EL (cell line): ENCODE measurements at places on chromosomes 5 and 9.

DNA sequence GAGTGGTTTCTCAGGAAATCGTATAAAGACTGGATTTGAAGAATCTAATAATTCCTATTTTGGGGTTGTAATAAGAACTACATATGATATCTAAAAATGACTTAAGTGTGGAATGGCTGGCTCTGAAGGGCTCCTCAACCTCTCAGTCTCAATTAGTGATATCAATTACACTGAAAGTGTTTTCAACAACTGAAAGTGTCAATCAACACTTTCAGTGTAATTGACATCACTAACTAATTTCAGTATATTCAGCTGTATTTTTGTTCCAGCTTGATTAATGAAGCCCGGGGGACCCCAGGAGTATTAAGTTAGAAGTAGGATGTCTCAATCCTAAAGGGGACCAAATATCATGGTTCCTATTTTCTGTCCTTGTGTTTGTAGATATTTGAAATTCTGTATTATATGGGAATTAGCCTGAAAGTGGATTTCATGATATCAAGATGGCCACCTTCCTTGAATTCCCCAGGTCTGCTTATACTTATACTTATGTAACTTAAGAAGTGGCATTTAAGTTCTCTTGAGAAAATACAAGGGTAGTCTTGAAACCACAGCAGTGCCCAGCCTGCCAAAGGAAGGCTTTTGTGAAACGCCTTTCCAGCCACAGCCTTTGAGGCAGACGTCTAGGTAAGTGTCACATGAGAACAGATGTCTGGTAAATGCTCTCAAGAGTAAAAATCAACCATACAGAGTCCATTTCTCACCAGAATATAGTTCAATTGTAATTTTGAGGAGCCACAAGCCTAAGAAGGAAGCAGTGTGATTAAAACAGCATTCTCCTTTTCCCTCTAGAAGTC is 4.6 kb downstream of the BASP1 start:
- no peak for DNase-seq

DNA sequence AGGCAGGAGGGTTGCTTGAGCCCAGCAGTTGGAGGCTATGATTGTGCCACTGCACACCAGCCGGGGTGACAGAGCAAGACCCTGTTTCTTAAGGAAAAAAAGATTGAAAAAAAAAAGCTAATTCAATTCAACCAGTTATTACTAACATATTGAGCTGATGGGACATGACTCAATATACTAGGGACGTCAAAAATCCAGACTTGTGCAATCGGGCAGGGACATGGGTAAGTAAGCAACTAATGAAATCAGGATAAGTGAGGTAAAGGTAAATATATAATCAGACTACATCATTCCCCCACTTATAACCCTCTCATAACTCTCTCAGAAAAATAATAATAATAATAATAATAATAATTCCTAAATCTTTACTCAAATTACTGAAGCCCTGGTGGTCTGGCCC is 975 bp upstream of the HAVCR1 start:
- DNase-seq = no peak

DNA sequence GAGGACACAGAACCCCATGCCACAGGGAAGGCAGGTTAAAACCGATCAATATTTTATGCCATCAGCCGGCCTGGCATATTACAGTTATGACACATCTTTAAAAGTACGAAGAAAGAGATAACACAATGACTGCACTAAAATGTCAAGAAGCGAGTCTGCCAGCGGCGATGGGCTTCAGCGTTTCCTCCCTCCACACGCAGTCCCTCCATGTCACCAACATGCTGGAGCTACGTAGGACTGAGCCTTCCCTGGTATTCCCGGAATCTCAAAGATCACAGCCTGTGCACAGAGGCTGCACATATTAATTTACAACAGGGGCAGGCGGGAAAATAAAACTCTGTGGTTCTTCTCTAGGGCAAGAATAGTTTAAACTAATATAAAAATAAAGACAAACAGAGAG is 257.7 kb downstream of the IRX1 start:
- DNase-seq = no peak

- peak; percentile 59 for DNase-seq
Measured at GRCh38 chr5:96114736-96115135, 153.1 kb upstream of the ELL2 start.

GRCh38 chr5:10724781-10725507 is 36.1 kb downstream of the DAP start:
- peak; percentile 90 for DNase-seq

DNA sequence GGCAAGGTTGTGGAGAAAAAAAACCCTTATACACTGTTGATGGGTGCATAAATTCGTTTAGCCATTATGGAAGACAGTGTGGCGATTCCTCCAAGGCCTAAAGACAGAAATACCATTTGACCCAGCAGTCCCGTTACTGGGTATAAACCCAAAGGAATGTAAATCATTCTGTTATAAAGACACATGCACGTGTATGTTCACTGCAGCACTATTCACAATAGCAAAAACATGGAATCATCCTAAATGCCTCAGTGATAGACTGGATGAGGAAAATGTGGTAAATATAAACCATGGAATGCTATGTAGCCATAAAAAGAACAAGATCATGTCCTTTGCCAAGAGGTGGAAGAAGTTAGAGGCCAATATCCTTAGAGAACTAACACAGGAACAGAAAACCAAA is 119.9 kb upstream of the PRR16 start:
- no peak for DNase-seq

DNA sequence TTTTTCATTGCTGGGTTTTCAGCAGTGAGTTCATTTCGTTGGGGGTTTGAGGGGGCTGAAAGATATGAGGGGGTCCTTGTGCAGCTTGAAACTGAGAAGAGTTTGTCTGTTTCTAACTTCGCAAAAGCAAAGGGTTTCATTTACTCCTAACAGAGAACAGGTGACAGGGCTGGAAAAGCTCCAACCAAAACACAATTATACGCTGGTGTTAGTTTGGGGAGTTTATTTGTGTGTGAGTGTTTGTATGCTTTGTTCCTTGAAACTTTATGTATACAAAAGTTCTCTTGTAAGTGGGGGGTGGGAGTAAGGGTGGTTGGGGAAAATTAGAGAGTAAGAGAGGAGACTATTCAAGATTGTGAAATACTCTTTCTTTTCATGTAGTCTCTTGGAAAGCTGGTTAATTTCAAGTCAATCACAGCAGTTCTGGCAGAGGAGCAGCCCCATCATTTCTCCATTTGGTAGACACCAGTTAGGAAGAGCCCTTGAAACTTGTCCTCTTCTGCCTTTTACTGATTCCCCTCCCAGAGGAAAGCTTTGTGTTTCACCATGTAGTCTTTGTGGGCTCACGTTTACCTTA is 881 bp downstream of the TNFAIP8 start:
- DNase-seq = peak; percentile 13

DNA sequence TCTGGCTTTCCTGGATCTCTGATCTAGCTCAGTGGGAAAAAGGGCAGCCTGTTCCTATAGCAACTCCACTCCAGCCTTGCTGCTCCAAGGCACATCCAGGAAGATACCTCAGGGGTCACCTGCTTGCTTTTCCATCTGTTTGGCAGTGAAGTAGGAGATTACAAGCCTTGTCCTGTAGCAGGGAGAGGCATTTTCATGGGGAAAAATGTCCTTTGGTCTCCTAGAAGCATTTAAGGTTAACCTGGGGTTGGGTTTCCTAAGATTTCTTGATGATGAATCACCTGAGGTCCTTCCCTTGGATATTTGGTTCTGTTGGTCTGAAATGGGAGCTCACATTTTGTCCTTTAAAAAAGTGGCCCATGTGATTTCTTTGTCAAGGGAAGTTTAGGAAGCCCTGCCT is 1.5 kb upstream of the TMEM174 start:
- DNase-seq = no peak

- peak; percentile 38 for DNase-seq
Measured at GRCh38 chr9:18710065-18710464, 236.1 kb downstream of the ADAMTSL1 start.

- DNase-seq = no peak
Measured at GRCh38 chr5:139361835-139362429, 20.3 kb downstream of the PAIP2 start.

DNA sequence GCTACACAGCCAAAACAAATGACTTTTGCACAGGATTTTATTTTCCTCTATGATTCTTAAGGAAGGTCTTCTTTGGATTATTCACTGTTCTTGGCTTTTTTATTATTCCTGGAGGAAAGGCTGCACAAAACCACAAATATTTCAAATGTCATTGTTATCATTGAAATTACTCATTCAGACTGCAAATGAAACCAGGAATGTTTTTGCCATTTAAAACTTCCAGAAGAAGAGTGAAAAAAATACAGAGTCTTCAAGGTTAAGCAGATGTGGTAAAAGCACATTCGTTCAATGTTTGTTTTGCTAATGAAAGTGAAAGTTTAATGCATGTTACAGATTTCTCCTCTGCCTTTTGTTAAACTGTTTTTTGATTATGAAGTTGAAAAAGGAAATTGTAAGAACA is 238.2 kb downstream of the TLE4 start:
- DNase-seq = peak; percentile 87

GRCh38 chr5:29089591-29090130 is 2051.3 kb upstream of the CDH9 start:
- DNase-seq = no peak

DNA sequence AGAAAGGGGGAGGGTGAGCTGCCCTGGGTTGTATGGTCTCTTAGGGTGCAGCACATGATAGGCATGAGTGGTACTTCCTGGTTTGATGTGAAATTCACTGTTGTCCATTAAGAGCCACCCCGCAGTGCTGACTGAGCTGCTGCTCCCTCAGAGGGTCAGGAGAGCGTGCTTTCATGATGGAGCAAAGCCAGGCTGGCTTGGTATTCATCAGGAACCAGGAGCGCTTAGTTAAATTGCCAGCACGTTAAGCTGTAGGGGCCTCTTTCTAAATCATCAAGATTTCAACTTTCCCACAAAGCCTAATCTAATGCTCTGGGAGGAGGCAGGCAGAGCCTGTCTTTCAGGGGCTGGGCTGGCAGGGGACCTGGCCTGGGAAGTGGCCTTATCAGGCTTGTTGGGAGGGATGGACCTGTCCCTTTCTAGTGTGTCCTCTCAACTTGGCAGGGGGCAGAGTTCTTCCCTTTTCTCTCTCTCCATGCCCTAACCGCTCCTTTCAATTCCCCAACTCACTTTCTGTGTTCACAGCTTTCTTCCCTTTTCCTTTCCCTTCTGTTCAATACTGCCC is 7.9 kb downstream of the CYSTM1 start:
- DNase-seq = peak; percentile 20

DNA sequence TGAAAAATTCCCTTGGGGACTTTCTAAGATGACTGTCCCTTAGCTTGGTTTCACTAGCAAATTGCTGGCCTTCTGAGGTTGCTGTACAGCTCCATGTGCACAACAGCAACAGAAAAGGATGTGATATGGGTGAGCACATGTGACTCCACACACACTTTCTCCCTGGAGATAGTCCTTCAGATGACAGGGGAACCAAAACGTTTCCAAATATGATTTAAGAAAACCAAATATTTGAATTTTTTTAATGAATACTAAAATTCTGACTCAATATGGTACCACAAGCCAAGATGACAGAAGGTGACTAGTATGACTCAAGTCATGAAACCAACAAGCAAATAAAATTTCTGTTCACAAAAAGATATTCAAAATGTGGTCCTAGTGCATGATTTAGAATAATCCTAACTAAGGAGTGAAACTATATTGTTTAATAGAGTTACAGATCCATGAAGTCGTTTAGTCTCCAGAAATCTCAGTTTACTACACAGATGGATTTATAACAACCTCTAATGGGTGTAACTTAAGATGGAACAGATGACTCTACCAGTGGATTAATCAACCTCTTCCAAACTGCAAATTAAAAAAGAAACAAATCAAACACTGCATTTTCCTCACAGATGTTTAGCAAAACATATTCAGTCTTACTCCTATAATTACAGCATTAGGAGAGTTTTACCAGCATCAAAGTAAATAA is 144.8 kb upstream of the PIK3R1 start:
- peak; percentile 16 for DNase-seq

GRCh38 chr5:85823462-85824426 is 794.0 kb upstream of the COX7C start:
- DNase-seq = no peak

- no peak for DNase-seq
Measured at GRCh38 chr5:173138707-173139106, 5.6 kb upstream of the BNIP1 start.

DNA sequence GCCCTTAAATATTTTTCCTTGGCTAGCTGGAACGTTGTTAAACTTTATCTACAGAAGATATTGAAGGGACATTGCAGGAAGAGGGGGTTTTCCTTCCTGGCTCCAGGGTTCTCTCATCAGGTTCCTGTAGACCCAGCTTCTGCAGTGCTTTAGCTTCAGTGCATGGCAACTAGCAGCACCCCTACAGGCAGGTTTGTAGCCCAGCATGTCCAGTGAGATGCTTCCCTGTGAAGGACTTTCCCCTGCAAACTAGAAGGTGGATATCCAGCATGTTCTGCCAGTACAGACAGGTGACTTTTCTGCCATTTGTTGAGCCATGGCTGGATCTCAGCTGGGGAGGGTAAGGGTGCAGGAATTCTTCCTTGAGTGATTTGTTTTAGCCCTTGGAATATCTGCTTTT is 10.4 kb downstream of the CCL28 start:
- DNase-seq = peak; percentile 13

DNA sequence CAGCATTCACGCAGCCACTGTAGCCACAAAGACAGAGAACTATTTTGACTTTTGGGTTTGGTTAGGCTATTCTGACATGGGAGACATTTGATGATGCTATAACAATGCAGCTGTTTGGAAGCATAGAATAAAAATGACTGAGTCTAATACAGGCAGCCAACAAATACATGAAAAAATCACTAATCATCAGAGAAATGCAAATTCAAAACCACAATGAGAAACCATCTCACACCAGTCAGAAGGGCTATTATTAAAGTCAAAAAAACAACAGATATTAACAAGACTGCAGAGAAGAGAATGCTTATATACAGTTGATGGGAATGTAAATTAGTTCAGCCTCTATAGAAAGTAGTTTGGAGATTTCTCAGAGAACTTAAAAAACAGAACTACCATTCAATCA is 107.1 kb upstream of the POC5 start:
- no peak for DNase-seq

GRCh38 chr5:38677636-38678035 is 121.2 kb upstream of the LIFR start:
- DNase-seq = no peak

DNA sequence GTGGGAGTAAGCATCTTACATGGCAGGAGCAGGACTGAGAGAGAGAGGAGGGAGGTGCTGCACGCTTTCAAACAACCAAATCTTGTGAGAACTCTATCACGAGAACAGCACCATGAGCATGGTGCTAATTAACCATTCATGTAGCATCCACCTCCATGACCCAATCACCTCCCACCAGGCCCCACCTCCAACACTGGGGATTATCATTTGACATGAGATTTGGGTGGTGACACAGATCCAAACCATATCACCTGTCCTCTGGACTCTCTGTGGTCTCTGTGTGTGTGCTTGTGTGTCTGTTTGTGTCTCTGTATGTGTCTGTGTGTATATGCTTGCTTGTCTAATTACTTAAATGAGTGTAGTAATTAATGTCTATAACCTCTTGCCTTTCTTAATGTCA is 31.1 kb downstream of the SEC61B start:
- DNase-seq = no peak

GRCh38 chr9:129888293-129889121 is 53.2 kb downstream of the USP20 start:
- DNase-seq = no peak

DNA sequence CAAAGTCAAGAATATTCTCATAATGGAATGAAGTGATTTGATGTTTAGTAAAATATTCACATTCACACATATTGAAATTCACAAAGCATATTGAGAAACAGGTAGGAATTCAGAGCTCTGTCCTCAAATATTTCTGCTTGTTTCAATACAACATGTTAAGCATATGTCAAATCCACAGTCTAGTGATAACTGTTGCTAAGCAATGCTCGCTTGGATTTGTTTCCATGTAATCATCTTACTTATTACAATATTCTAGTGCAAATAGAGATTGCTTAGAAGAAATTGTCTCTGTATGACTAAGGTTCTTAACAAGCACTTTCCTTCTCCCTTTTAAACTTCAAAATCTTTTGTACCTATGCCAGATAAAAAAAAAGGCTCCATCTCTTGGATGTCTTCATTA is 995.7 kb downstream of the CDH18 start:
- no peak for DNase-seq
